ENCODE measurements at places on chromosomes 3 and 15.
A peak's percentile ranks its signal among the peaks of the same experiment; 100 is the strongest.

DNA sequence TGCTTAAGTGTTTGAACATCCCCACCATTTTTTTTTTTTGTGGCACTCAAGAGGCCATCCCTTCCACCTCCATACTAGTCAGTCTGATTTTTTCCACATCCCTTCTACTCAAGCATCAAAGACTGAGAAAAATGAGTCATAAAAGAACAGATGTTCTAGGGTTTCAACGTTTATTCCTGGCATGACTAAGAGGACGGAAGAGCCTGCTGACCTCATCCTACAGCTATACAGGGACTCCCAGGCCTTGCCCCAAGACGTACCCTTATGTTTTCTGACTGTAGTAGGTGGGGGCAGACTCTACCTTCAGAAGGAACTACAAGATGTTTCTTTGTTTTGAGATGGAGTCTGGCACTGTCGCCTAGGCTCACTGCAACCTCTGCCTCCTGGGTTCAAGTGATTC, 3.3 kb upstream of the ITPKA start:
- DNase-seq, result peak; percentile 81

- DNase-seq, result no peak
Observed at GRCh38 chr15:43150191-43150929, 17.0 kb downstream of the TMEM62 start.

DNA sequence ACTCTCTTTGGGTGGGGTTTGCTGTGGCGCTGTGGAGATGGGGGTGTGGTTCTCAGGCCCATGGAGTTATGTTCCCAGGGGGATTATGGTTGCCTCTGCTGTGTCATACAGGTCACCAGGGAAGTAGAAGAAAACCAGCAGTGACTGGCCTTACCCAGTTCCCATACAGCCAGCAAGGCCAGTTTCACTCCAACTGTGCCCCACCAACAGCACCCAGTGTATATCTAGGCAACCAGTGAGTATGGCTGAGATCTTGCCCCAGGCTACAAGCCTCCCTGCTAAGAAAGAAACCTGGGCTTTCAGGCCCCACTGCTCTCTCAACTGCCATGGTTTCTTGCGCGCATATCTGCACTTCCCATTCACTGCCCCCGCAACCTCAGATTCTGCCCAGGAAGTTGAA, 31.4 kb upstream of the RARB start:
- no peak for DNase-seq

DNA sequence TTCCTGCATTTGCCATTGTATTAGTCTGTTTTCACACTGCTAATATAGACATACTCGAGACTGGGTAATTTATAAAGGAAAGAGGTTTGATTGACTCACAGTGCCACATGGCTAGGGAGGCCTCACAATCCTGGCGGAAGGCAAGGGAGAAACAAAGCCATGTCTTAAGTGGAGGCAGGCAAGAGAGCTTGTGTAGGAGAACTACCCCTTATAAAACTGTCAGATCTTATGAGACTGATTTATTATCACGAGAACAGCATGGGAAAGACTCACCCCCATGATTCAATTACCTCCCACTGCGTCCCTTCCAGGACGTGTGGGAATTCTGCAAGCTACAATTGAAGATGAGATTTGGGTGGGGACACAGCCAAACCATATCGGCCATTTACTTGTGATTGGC, 27.8 kb downstream of the YEATS2 start:
- no peak for DNase-seq

- DNase-seq, result no peak
Observed at GRCh38 chr15:64642875-64643274, 132.5 kb downstream of the RBPMS2 start.

DNA sequence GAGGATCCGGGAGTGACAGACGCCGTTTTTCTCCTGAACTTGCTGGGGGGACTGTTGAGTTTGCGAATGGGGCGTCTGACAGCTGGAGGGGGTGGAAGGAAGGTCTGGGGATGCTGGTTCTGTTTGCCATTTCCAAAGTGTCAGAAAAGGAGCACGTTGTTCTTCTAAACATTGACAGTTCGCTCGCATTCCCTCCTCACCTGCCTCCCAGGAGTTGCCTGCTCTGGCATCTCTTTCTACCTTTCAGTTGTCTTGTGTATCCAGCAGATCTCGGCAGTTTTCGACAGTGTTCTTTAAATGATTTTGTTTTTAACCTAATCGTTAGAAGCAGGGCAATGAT, 829 bp downstream of the SELENOT start:
- no peak for DNase-seq

Measured in GM13977 (cell line).